ENCODE measurements at places on chromosomes 2 and 18. TPM values are rescaled to one million over a fixed set of nuclear protein-coding genes. Genes with fewer than 3 reads are reported as not detected.

- DNase-seq: no peak
- H3K27me3 ChIP-seq: no peaks in the 10 kb centered on the region
- H3K27ac ChIP-seq: no peak overlapping the region
- no peaks in the 10 kb centered on the region for H3K4me1 ChIP-seq
- H3K36me3 ChIP-seq: no peaks in the 10 kb centered on the region
- no peak overlapping the region for H3K4me3 ChIP-seq
Observed at GRCh38 chr2:101803128-101803527, 105.6 kb downstream of the MAP4K4 start.

- H3K4me1 ChIP-seq: peaks cover 11% of the 10 kb centered on the region
- no peaks in the 10 kb centered on the region for H3K27me3 ChIP-seq
- no peaks in the 10 kb centered on the region for H3K36me3 ChIP-seq
Observed at GRCh38 chr18:9096007-9096371, 6.5 kb upstream of the NDUFV2 start.

Gene RFX8
- not detected for total RNA-seq

DNA sequence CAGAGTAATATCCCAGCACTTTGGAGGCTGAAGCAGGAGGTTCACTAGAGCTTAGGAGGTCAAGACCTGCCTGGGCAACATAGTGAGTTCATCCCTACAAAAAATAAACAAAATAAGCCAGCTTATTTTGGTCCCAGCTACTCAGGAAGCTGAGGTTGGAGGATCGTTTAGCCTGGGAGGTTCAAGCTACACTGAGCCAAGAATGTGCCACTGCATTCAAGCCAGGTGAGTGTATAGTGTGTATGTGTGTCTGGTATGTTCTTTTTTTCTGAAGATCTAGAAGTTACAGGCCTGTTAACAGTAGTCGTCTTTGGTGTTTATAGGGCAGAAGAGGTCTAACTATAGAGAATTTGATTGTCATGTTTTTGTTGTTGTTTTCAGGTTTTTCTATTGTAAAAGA, 40.2 kb downstream of the ZC3H15 start:
- DNase-seq: no peak
- H3K4me1 ChIP-seq: no peaks in the 10 kb centered on the region
- no peak overlapping the region for H3K27ac ChIP-seq

GRCh38 chr2:15147591-15147990, 413.5 kb downstream of the NBAS start:
- H3K4me3 ChIP-seq: no peak overlapping the region
- no peaks in the 10 kb centered on the region for H3K36me3 ChIP-seq
- no peak for DNase-seq
- no peaks in the 10 kb centered on the region for H3K27me3 ChIP-seq
- peaks cover 15% of the 10 kb centered on the region for H3K4me1 ChIP-seq
- H3K27ac ChIP-seq: no peak overlapping the region

Gene CTAGE1
- not detected for total RNA-seq

- H3K27ac ChIP-seq: no peak overlapping the region
- H3K36me3 ChIP-seq: no peaks in the 10 kb centered on the region
- no peak overlapping the region for H3K4me3 ChIP-seq
- H3K4me1 ChIP-seq: no peaks in the 10 kb centered on the region
- H3K27me3 ChIP-seq: no peaks in the 10 kb centered on the region
Observed at GRCh38 chr2:120546048-120546864, 189.4 kb upstream of the GLI2 start.

Gene RPRM
- not detected for total RNA-seq

Gene ANKRD30BL
- not detected for total RNA-seq

Gene UCN
- 2.5 TPM for total RNA-seq

DNA sequence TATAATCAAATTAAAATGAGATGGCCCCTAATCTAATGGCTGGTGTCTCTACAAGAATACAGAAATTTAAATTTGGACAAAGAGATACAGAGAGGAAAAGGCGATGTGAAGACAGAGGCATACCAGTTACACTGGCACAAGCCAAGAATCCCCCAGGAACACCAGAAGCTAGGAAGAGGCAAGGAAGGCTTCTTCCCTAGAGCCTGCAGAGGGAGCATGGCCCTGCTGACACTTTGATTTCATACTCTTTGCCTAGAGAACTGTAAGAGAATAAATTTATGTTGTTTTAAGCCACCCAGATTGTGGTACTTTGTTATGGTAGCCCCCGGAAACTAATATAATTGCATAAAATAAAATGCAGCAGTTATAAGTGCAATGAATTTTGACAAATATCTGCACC, 671.4 kb downstream of the MBD2 start:
- no peaks in the 10 kb centered on the region for H3K27me3 ChIP-seq
- H3K4me3 ChIP-seq: no peak overlapping the region
- no peak for DNase-seq
- no peaks in the 10 kb centered on the region for H3K36me3 ChIP-seq
- no peak overlapping the region for H3K27ac ChIP-seq

DNA sequence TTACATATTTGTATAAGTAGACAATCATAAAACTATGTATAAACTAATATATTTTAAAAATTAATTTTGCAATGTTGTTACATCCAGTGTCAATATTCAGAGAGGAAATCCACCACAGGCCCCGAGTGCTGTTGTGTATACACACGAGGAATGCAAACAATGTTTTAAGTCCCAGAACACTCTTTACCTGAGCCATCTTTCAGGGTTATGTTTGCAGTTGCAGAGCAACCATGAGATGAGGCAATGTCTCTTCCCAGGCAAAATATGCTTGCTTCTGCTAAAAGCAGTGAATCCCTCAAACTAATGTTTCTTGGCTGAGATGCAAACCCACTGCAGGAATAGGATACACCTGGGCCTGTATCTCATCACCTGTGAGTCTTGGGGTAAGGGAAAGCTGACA, 91.3 kb downstream of the ASXL2 start:
- no peak for DNase-seq
- H3K4me3 ChIP-seq: no peak overlapping the region
- no peaks in the 10 kb centered on the region for H3K27me3 ChIP-seq
- H3K36me3 ChIP-seq: peaks cover 8% of the 10 kb centered on the region
- H3K4me1 ChIP-seq: no peaks in the 10 kb centered on the region

DNA sequence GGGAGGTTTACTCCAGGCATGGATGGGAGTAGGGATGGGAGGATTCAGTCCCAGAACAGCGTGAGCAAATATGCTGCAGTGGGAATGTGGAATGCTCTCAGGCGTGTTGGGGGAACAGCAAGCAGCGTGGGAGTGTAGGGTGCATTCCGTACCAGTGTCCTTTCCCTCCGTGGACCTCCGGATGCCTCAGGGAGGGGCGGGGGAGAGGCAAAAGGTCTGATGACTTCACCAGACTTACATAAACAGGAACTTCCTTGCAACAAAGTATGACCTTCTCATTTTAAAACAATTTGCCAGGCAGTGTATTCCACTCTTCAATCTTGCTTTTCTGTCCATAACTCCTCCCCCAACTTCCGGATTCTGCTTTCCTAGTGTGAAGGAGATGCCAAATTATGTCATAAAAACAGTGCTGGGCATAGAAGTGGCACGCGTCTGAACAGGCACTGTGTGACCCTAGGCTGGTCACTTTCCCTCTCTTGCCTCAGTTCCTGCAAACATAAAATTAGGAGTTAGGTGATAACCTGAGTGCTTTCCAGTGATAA, 36.9 kb downstream of the RPL37A start:
- no peaks in the 10 kb centered on the region for H3K27me3 ChIP-seq
- no peak overlapping the region for H3K27ac ChIP-seq
- H3K36me3 ChIP-seq: no peaks in the 10 kb centered on the region
- no peak overlapping the region for H3K4me3 ChIP-seq
- DNase-seq: no peak
- peaks cover 12% of the 10 kb centered on the region for H3K4me1 ChIP-seq

DNA sequence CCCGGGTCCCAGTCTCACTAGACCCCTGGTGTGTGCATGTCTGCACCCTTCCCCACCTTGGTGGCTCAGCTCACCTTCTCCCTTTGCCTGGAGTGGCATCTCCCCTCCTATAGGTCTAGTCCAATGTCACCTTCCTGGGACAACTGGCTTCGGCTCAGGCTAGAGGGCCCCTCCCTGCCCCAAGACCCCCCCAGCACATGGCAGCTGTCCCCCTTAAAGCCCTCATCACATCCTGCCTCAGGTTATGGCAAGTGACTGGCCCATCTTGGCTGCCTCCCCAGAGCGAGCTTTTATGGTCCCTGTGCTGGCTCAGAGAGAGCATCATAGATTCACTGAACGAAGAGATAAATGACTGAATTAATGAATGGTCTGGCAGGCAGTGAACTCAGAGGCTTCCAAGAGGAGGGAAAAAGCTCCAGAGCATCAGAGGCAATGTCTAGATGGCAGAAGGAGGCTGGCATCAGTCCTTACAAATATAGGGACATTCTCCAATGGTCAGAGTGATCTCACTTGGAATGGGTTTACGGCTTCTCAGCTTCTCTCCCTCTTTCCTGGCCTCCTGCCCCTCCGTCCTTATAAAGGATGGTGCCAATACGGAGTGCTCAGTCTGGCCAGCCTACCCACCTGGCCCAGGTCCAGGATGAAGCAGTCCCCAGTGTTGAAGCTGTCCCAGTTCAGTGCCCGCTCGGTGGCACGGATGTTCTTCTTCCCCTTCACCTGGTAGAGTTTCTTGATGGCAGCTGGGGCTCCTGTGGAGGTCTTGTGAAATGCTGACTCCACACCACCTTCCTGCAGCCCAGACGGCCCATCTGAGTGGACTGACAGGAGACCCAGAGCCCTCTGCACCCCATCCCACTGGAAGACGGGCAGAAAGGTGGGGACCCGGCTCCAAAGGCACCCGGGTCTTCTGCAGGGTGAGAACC, 9.4 kb downstream of the CAPG start:
- no peak for DNase-seq
- peaks cover 4% of the 10 kb centered on the region for H3K4me1 ChIP-seq
- no peak overlapping the region for H3K4me3 ChIP-seq
- H3K36me3 ChIP-seq: no peaks in the 10 kb centered on the region
- no peaks in the 10 kb centered on the region for H3K27me3 ChIP-seq
- no peak overlapping the region for H3K27ac ChIP-seq

GRCh38 chr2:158484892-158485556, 28.3 kb downstream of the PKP4 start:
- no peak overlapping the region for H3K4me3 ChIP-seq
- no peaks in the 10 kb centered on the region for H3K4me1 ChIP-seq
- no peaks in the 10 kb centered on the region for H3K36me3 ChIP-seq
- DNase-seq: no peak

DNA sequence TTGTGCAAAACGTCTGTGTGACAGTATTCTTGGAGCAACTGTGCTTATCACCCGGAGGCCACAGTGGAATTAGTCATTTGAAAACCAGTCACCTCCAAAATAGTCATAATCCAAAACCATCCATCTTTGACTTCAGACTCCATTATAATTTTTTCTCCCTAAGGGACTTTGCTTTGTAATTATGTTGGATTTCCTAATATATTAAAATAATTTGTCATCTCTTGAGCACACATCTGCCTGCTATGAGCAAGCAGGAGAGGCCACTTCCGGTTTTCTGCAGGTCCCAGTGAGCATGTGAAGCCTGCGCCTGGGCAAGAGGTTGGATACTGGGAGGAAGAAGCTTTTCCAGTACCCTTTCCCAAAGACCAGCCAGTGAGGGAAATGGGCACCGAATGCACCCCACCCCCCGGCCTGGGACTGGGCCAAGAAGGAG, 57.7 kb downstream of the ODC1 start:
- no peaks in the 10 kb centered on the region for H3K36me3 ChIP-seq
- H3K27ac ChIP-seq: no peak overlapping the region
- no peak overlapping the region for H3K4me3 ChIP-seq
- peaks cover 4% of the 10 kb centered on the region for H3K4me1 ChIP-seq

DNA sequence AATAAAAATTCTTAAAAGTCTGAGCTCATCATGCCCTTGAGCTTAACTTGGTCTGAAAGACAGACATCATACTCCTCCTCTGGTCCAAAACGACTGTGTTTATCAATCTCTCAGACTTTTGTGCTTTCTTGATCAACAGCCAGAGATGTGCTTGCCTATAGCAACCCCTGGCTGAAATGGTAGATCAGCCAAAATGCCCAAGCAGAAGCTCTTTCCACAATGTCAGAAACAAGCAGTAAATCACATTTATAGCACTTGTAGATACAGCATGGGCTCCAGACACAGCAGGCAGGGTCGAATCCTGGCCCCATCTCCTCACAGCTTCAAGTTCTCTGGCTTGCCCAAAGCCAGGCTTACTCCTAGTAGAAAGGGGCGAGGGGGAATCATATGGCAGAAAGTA, 110.4 kb upstream of the FOSL2 start:
- H3K27me3 ChIP-seq: no peaks in the 10 kb centered on the region
- no peak overlapping the region for H3K27ac ChIP-seq
- H3K4me3 ChIP-seq: no peak overlapping the region
- H3K36me3 ChIP-seq: no peaks in the 10 kb centered on the region

Gene ALPI
- total RNA-seq: not detected

DNA sequence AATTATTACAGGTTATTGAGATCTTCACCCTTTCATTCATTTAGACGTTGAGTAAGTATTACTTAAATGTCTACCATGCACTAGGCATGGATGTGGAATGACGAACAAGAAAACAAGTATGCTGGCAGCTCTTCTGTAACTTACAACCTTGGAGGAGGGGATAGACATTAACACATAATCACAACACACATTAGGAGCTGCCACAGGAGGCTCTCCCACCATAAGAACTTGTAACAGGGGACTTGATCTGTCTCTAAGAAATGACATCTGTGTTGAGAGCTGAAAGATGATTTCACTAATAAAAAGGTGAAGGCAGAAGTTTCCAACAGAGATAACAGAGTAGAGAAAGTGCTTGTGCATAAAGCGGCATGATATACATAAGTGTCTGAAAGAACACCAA, 384.7 kb upstream of the ZEB2 start:
- DNase-seq: no peak
- H3K27me3 ChIP-seq: no peaks in the 10 kb centered on the region
- no peaks in the 10 kb centered on the region for H3K36me3 ChIP-seq
- H3K4me1 ChIP-seq: no peaks in the 10 kb centered on the region
- H3K4me3 ChIP-seq: no peak overlapping the region
- H3K27ac ChIP-seq: no peak overlapping the region

- H3K27ac ChIP-seq: no peak overlapping the region
- H3K4me3 ChIP-seq: no peak overlapping the region
- H3K27me3 ChIP-seq: no peaks in the 10 kb centered on the region
- DNase-seq: no peak
- no peaks in the 10 kb centered on the region for H3K4me1 ChIP-seq
Observed at GRCh38 chr2:147137711-147138110, 707.1 kb upstream of the ACVR2A start.
